Activated T-cell treated with anti-CD3 and anti-CD28 coated beads, Interleukin-2, amount 50 U/mL, for 72 hours (primary cell): ENCODE measurements at places on chromosomes 7 and 10. TPM values are rescaled to one million over a fixed set of nuclear protein-coding genes. Genes with fewer than 3 reads are reported as not detected.

Gene CDC14C
- total RNA-seq = not detected

Gene FAM237B
- not detected for total RNA-seq

Gene VWA2
- total RNA-seq = not detected

GRCh38 chr7:29449569-29450260 lies 113.9 kb upstream of the PRR15 start:
- DNase-seq = no peak

- DNase-seq = peak; percentile 78
Observed at GRCh38 chr10:102644066-102644645, at the start of gene TRIM8. Gene TRIM8 (plus strand): TSS chr10:102644479. CDS start chr10:102644618, 139 bp downstream.

DNA sequence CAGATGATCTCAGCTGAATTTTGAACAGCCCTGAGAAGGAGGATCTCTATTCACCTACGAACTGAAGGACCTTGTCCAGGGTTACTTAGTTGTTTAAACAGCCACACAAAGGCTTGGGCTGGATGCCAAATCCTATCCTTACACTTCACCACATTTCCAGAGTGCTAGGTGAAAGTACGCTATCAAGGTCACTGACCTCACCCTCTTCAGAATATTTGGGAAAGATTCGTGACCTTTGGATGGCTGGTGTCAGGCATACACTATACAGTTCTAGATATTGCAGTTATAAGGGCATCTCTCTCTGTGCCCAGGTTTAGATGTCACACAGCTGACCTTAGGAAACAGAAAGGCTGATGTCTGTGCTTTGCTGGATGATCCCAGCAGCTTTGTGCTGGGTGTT lies 61.2 kb upstream of the ABLIM1 start:
- DNase-seq = no peak

GRCh38 chr7:143434660-143435059 lies 8.6 kb upstream of the TAS2R60 start:
- no peak for DNase-seq

Gene HOXA7
- not detected for total RNA-seq

- DNase-seq = no peak
Observed at GRCh38 chr7:31903962-31904361, 166.2 kb downstream of the PDE1C start.

Gene FUOM
- 17.1 TPM for total RNA-seq

Gene ADIRF
- not detected for total RNA-seq

DNA sequence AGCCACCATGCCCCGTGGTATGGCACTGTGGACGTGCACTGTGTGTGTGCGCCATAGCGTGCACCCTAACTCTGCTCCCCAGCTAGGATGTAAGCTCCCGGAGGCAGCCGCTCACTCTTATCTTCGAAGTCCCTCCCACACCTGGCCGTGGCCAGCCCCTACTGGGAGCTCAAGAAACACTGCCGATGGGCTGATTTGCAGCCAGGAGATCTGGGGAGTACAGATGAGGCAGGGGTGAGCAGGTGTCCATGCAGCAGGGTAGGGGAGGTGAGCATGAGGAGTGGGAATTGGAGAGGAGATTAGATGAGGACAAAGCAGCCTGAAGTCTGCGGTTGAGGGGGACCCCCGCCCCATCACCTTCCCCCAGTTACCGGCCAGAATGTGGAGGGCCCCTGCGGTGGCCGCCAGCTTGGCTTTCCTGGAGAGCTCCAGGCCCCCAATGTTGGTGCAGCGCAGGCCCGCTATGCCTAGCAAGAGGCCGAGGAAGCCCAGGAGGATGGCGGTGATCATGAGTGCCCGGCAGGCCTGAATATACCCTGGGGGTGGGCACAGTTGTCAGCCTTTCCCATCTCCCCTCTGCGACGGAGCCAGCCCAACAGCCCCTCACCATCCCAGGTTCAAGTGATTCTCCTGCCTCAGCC lies 3.6 kb downstream of the CLDN15 start:
- no peak for DNase-seq

Gene DNA2
- 40.3 TPM for total RNA-seq

Gene SLC29A4
- 0.48 TPM for total RNA-seq

DNA sequence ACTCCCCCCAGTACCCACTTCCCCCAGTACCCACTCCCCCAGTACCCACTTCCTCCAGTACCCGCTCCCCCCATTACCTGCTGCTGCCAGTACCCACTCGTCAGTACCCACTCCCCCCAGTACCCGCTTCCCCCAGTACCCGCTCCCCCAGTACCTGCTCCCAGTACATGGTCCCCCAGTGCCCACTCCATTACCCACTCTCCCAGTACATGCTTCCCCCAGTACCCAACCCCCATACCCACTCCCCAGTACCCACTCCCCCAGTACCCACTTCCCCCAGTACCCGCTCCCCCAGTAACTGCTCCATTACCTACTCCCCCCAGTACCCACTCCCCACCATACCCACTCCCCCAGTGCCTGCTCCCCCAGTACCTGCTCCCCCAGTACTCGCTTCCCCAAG lies 550.6 kb downstream of the DNAJB6 start:
- DNase-seq = no peak
